ENCODE measurements at places on chromosomes 13 and 19.

DNA sequence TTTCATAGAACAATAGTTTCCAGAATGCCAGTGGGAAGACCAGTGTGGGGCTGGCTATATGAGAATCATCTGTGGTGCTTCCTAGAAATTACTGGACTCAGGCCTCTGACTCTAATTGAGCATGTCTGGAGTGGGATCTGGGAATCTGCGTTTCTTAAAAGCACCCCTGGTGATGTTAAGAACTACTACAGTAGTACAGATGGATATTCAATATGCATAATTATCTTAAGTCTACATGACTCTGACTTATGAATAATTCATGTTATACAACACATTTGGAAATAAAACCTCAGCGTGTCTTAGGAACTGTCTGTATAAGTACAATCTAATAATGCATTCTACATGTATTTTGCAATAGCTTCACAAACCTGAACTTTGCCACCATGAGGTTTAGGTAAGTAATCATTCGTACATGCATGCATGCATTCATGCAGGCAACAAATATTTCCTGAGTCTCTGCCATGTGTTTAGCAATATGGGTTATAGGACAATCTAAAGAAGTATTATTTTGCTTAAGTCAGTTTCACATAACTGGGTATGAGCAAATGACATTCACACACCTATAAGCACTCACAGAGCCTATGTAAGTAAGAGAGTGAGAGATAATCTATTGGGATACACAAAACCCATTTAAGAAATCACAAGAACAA is 62.0 kb downstream of the EPSTI1 start:
- no peak for DNase-seq

DNA sequence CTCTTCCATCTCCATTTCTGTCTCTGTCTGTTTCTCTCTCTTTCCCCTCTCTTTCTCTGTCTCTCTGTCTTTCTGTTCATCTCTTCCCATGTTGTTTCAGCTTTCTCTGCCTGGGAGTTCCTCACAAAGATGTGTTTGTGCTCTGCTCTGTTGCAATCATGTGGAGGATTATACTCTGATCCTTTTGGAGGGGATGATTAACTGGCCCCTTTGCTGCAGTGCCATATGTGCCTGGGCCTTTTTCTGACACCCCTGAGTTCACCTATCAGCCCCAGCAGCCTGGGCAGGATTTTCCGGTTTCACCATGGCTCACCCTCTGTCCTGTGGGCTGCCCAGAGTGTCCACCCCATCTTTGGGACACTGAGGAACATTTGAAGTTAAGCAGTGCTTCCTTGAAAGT is 9.0 kb upstream of the TEX26 start:
- no peak for DNase-seq

- no peak for DNase-seq
These were observed 1210.1 kb upstream of the SPRY2 start for GRCh38 chr13:81551036-81551435.

GRCh38 chr13:80527400-80527799 is 186.5 kb upstream of the SPRY2 start:
- no peak for DNase-seq

DNA sequence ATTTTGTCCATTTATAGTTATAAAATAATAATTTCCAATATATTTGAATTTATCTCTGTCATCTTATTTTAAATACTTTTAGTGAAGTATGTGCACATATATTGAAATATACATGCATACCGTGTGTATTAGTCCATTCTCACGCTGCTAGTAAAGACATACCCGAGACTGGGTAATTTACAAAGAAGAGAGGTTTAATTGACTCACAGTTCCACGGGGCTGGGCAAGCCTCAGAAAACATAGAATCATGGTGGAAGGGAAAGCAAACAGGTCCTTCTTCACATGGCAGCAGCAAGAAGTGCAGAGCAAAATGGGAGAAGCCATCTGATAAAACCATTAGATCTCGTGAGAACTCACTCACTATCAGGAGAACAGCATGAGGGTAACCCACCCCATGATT is 37.6 kb upstream of the FFAR2 start:
- DNase-seq: no peak

Measured in effector memory CD8-positive, alpha-beta T cell (primary cell).